GM23248 (cell line): ENCODE measurements at places on chromosomes 4 and X.

GRCh38 chr4:112953262-112953661, 96.2 kb upstream of the ANK2 start:
- DNase-seq = no peak

- DNase-seq = peak; percentile 23
These were observed 1.4 kb downstream of the ARHGAP24 start for GRCh38 chr4:85476381-85476780.

GRCh38 chr4:163180090-163180489, 13.4 kb upstream of the NAF1 start:
- no peak for DNase-seq

GRCh38 chr4:184806229-184806550, 19.6 kb downstream of the ACSL1 start:
- no peak for DNase-seq

DNA sequence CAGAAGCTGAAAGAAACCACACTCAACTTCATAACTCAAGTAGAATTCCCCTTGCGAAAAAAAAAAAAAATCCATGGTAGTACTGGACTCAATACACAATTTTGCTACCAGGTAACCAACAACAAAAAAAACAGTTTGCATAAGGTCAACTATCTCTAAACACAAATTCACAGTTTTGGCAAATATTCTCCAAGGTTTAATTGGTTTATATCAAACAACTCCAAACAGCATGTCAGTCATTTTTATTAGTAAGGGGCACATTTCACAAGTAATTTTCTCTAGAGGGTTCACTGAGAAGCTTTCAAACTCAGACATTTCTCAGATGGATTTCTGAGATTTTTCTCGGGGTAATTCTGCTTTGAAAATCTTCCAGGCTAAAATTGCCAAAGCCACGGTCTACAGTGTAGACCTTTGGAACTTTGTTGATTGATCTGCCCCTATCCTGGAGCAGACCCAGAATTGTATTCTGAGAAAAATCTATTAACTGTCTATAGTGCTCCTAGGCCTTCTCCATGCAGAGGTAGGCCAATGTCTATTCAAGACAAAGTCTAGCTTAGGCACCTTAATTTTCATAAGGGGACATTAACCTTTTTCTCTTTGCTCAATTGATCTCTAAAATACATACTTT, 73.7 kb upstream of the NFKB1 start:
- DNase-seq = no peak

- DNase-seq = peak; percentile 41
These were observed 616.2 kb upstream of the GRIA3 start for GRCh38 chrX:122567911-122568310.

- no peak for DNase-seq
These were observed 26.0 kb upstream of the INTS6L start for GRCh38 chrX:135494453-135494852.
